Cardiac muscle cell (in vitro differentiated cells and primary cell): ENCODE measurements at places on chromosomes 7 and 10.

- DNase-seq, result no peak
Measured at GRCh38 chr10:79061441-79062315, 7.1 kb upstream of the ZMIZ1 start.

DNA sequence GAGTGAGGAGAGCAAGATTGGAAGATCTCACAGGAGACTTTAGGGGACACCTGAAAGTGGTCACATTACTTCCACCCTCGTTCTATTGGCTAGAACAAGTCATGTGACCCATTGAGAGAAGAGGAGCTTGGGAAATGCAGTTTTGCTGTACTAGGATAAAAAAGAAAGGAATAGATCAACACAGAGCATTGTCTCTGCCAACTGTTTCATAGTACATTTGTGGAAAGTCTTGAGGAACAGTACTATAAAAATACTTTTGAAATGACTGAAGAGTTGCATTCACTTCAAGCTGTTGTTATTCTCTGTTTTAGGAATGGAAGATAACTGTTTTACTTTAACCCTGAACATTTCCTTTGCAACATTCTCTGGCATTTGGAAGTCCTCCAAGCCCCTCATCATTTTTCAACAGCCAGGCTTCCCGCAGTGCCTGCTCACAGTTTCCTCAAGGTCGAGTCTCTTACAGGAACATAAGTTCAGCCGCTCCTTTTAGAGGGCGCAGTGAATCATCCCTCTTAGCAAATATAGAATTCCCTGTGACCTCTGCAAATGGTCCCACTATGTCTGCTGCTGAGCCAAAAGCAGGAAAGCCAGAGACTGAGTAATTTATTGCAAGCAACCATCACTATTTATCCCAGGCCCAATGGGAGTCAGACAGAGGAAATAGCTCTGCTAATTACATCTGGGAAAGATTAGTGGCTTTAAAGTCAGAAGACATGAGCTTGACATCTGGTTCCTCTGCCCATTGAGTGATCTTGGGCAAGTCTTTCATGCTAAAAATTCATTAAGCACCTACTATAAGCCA lies 40.7 kb downstream of the MRPL32 start:
- DNase-seq, result peak; percentile 34

DNA sequence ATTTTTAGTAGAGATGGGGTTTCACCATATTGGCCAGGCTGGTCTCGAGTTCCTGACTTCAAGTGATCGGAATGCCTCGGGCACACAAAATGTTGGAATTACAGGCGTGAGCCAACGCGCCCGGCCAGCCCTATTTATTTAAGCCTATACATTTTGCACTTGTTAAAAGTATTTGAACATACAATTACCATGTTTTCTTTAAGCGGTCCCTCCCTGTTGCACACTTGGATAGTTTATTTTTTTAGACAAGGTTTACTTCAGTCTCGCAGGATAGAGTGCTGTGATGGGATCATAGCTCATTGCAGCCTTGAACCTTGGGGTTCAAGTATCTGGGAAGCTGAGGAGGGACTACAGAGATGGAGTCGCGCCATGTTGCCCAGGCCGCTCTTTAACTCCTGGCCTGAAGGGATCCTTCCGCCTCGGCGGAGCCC lies 35.7 kb upstream of the SRRM3 start:
- DNase-seq, result no peak

DNA sequence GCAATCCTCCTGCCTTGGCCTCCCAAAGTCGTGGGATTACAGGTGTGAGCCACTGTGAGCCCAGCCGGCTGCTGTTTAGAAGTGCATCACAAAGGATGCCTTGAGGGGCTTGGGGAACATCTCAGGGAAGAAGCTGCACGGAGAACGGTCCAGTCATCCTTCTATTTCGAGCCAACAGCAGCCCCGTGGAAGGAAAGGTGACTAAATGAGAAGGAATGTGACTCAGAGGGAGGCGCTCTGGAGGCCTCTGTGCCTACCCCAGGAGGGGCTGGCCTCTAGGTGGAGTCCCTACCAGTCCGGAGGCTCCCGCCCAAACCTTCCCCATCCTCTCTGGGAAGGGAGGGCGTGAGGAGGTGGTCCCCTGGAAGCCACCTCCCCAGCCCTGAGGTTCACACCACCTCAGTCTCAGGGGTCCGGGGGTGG lies 76.2 kb downstream of the CTBP2 start:
- peak; percentile 89 for DNase-seq

GRCh38 chr7:26618449-26618848 lies 245.9 kb downstream of the SKAP2 start:
- no peak for DNase-seq

DNA sequence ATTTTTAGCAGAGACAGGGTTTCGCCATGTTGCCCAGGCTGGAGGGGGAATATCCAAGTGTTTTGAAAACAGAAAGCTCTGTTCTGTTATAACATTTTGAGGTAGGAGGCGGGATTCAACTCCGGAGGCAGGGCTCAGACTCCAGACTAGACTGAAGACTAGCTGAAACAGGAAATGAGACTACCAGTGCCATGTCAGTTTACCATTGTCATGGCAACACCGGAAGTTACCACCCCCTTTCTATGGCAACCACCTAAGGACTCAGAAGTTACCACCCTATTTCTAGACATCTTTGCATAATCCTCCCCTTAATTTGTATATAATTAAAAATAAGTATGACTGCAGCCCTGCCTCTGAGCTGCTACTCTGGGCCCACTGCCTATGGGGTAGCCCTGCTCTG lies 1069.1 kb upstream of the AUTS2 start:
- peak; percentile 7 for DNase-seq

GRCh38 chr7:94400643-94401427 lies 6.1 kb downstream of the COL1A2 start:
- peak; percentile 42 for DNase-seq

- DNase-seq, result no peak
Measured at GRCh38 chr10:68132391-68132790, 23.1 kb downstream of the MYPN start.

DNA sequence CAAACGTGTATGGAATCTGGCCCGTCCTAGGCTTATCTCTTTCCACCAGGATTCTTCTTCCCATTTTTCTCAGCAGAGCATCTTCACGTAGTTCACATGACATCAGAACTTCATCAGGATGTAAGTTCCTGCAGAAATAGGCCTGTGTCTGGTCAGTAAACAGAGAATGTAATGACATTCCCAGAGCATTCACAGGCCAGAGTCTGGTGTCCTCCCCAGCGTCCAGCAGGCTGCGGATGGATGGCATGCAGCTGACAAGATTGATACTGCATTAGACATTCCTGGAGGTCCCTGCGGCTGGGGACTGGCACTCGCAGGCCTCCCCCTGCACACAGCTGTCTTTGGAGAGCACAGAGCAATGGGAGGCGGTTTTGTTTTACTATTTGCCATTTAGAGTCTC lies 28.7 kb downstream of the MGMT start:
- peak; percentile 19 for DNase-seq
